ENCODE measurements at places on chromosomes 2 and 18.
A peak's percentile ranks its signal among the peaks of the same experiment; 100 is the strongest.

DNA sequence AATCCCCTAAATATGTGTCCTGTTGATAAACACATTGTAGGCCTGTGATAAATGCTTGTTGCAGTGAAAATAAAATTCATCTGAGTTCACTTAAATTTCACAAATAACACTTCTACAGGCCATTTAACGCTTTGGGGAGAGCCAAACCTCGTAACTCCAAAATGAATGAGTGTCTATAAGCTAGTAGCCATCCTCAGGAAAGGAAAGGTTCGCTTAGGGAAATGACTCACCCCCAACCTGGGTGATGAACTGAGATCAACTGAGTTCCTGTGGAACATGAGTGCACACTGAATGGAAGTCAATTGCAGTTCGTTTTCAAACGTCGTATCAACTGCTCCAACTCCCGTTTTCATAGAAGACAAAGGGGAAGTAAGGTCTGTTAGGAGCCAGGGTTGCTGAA lies 527.6 kb upstream of the ID2 start:
- DNase-seq: no peak

DNA sequence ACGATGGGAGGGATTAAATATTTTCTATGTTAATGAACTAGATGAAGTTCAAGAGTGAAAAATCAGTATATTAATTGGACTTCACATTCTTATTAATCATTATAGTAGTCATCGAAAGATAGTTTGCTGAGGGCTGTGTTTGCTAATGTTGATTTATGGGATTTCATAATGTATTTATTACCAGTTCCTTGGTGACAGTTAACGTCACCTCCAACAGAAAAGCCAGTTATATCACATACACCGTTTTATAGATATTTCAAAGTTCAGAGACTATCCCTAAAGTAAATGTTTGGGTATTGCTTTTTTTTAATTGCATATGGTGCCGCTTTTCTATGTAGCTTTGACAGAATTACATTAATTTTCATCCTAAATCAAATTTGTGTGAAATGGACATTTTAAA lies 49.4 kb upstream of the SP5 start:
- DNase-seq: no peak

- no peak for DNase-seq
Observed at GRCh38 chr2:27049422-27050280, 1.8 kb upstream of the AGBL5 start.

- no peak for DNase-seq
Observed at GRCh38 chr2:195818106-195818505, 161.1 kb downstream of the SLC39A10 start.

DNA sequence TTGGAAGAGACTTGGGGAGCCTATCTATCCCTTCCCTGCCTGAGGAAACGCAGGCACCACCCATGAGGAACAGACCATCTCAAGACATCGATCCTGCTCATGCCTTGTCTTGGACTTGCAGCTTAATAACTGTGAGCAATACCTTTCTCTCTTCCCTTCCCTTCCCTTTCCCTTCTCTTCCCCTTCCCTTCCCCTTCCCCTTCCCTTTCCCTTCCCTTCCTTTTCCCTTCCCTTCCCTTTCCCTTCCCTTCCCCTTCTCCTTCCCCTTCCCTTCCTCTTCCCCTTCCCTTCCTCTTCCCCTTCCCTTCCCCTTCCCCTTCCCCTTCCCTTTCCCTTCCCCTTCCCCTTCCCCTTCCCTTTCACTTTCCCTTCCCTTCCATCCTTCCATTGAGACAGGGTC lies 650.7 kb upstream of the SOX11 start:
- DNase-seq: no peak

- peak; percentile 66 for DNase-seq
Observed at GRCh38 chr18:5975111-5976002, 80.0 kb upstream of the TMEM200C start.

DNA sequence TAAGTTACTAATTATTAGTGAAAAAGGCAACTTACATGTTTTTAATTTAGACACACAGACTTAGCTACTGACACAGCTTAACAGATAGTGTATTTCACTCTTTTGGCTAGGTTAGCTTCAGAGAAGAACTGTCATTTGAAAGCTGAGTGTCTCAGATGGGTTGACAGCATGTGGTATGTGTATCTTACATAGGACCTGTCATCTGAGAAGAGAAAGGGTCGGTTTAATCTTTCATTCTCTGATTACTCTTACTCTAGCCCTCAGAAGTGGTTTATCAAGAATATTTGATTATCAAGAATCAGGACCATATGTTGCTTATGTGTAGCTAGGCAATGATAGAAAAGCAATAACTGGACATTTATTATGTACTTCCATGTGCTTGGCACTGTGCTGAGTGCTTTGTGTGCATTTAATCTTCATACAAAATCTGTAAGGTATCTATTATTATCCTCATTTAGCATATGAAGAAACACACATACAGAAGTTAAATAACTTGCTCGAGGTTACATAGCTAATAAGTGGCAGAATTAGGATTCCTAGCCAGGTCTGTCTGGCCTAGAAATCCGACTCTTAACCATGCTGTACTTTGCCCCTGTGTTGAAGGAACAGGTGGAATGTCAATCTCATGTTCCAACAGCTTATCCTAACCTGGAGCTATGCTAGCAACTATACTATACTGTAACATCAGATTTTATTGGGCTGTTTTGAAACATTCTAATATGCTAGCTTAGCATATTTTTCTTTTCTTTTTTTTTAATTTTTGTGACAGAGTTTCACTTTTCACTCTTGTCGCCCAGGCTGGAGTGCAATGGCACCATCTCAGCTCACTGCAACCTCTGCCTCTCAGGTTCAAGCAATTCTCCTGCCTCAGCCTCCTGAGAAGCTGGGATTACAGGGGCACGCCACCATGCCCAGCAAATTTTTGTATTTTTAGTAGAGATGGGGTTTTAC lies 28.4 kb downstream of the CFLAR start:
- DNase-seq: no peak

GRCh38 chr18:79512461-79513380 lies 117.0 kb downstream of the NFATC1 start:
- no peak for DNase-seq

DNA sequence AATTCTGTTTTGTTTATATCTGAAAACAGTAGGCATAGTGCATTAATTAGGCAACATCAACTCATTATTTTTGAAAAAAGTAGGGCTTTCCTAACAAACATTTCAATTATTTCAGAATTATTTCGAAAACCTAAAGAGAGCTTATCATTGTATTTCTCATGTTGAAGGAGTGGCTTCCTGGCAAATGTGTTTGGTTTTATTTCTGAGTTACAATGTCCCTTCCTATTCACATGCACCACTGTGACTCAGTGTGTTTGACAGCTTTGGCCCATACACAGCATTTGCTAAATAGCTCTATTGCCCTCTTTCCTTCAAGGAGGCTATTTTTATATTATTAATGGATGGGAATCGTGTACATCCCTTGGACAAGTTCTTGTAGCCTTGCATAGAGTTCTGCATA lies 205.9 kb downstream of the PTGR3 start:
- DNase-seq: peak; percentile 25

- no peak for DNase-seq
Observed at GRCh38 chr2:186281726-186282125, 204.3 kb upstream of the ZC3H15 start.

Measured in stromal cell of bone marrow (primary cell).